Activated T-helper 1 cell treated with anti-CD3 and anti-CD28 coated beads, Interleukin-2, amount 50 U/mL, for 16 hours (primary cell): ENCODE measurements at places on chromosomes 1 and 21.

DNA sequence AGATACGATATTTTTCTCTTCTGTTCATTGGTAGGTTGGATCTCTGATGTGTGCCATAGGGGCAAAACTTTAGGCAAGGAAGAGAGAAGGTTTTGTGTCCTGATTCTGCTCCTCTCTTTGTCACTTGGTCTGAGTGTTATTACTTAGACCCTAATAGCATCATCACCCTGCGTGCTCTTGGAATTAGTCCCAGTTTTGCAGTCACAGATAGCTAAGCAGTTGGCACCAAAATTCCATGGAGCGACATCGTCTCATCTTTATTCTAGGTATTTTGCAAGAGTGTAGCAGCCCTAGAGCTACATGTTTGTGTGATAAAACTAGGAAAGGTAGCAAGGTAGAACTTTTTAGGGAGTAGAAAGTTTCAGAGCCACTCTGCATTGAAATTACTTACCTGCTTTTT is 23.8 kb downstream of the PIP5K1A start:
- DNase-seq: no peak

DNA sequence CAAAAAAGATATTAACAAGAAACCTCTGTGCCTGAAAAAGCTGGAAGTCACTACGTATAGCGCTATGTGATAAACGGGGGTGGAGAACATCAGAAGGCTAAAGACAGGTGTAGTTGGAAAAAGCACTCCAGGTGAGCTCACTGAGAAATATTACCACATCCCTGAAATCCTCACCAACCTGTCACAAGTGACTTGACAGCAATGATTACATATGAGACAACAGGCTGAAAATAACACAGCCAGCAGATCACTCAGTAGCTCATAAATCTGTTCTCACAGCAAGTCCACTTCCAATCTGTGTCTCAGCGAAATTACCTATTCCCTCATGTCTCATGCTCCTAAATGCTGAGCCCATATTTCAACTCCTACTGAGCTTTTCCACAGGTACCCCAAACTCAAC is 120.5 kb downstream of the UBR4 start:
- no peak for DNase-seq

DNA sequence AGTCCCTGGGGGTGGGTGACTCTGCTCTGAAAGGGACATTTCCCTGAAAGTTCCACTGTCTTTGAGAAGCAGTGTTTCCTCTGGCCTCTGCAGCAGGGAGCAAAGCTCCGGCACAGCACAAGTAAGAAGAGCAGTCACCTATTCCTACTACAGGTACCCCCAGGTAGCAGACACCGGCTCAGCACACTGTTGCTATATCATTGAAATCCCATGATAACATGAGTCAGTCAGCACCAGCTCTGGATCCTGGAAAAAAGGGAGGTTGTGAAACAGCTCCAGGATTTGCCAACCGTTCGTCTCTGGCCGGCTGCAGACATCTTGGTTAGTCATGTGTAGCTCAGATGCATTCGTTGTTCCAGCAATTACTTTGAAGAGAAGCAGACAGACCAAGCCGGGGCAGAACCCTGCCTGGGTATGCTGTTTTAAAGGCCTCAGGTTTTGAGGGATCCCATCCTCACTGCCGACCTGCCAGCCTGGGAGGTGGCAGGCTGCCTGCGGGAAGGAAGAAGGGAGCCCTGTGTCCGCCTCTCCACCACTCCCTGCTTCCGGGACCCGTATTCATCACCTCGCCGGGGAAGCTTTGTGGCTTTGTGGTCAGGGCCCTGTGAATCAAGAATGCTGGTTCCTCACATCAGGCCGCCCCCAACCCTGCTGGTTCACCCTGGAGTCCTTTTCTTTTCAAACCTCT is 139.2 kb downstream of the CLIC6 start:
- DNase-seq: peak; percentile 23

DNA sequence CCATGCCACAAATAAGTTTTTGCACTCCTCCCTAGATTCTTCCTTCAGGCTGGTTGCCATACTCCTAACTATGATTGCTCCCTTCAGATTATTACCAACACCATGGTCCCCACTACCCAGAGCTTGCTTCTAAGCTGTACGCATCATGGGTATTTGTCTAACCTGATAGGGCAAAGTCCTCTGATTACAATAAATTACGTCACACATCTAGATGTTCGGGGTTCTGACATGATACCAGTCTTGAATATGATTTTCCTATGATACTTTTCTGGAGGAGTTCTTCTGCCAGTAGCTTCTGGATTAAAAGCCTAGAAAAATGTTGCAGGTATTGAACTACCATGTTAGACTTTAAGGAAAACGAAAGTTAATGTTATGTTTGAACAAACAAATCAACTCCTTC is 67.2 kb downstream of the NUF2 start:
- no peak for DNase-seq

GRCh38 chr1:238384381-238384780 is 493.7 kb upstream of the ZP4 start:
- DNase-seq: no peak
